ENCODE measurements at places on chromosomes 11 and 22.

DNA sequence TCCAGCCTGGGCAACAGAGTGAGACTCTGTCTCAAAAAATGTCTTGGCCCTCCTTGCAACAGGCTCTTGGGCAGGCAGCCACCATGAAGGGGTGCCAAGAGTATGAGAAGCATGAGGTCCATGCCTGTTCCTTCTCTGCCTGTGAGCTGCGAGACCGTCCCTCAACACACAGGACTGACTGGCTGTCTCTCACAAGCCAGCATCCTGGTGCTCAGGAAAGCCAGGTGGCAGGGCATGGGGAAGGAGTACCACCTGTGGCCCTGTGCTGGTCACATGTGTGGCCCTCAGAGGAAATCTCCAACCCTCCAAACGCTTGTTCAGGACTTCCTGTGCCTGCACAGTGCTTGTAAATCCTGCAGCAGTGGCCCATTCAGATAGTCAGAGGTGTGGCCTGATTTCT, 83.2 kb downstream of the ATXN10 start:
- no peak for DNase-seq

DNA sequence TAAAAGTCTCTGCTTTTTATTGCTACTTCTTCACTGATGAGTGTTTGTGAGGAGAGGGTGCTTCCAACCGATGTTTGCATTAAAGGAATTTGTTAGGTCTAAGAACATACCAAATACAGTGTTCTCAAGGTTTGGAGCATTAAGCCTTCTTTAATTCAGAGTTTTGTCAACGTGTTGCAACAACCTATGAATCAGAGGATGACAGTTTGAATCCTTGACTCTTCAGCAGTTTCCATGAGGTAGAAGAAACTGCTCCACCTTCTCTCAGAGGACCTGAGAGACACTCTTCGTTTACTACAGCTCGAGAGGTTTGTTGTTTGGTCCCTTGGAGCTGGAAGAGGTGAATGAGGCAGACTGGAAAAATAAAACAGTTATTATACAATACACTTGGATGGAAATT, 55.7 kb downstream of the NCAM1 start:
- no peak for DNase-seq

DNA sequence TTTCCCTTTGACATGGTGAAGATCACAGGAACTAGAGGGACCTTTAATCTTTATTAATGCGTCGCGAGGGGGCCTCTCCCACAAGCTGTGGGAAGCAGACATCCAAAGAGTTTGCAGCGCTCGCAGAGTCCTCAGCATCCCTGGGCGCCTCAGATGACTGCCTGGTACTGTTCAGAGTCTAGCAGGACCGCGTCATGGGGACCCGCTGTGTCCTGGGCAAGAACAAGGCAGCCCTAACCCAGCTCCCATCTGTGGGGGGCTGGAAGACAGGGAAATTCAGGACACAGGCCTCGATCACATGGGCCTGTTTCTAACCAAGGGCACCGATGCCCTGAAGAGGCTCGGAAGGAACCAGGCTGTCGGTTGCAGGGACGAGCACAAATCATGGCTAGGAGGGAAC, 40.0 kb downstream of the CACNG2 start:
- DNase-seq: no peak

DNA sequence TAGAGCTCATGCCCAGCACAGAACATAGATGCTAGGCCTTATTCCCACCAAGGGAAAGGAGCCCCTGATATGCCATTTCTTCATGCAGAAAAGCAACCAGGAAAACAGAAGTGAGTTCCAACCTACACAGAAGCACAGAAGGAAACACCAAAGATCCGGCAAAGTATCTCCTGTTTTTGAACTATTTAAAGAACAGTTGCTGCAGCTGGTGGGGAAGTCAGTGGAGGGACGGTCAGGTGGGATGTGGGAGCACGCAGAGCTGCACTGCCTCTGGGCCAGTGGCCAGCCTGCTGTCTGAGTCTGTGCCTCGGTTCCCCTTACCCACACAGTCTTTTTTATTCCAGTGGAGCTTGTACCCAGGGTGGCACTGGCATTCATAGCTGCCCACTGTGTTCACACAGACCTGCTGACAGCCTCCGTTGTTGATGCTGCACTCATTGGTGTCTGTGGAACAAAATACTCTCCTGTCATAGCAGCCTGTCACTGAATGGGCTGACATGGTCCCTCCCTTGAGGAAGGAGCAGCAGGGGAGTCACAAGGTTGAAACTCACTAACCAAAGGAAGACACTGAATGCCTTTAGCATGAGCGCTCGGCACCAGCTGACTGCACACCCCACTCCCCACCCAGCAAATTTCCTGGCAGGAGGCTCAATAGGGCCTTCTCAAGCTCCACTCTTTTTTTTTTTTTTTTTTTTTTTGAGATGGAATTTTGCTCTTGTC, 37.9 kb downstream of the SCUBE2 start:
- peak; percentile 63 for DNase-seq

DNA sequence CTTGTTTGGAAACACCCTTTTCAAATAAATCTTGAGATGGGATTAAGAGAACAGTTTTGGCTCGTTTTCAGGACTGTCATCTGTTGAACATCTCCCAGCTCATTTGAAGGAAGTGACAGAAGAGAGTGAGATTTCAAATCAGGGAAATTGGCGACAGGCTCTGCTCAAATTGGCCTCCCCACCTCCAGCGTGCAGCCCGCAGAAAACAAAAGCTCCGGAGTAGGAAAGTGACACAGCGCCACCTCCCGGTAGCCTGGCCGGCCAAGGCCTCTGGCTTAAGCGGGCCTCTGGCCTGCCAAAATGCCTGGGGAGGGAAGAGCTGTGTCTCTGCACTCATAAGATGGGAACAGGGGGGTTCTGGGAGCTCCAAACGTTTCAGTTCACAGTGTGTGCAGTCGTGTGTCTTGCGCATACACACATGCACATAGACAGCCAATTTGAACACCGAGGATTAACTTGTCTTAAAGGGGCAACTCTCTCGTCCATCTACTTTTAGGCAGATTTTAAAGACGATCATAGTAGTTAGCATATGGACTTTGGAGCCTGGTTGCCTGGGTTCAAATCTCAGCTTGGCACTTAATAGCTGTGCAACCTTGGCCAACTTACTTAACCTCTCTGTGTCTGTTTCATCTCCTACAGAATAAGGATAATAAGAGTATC, 132.7 kb upstream of the RCN1 start:
- peak; percentile 89 for DNase-seq

DNA sequence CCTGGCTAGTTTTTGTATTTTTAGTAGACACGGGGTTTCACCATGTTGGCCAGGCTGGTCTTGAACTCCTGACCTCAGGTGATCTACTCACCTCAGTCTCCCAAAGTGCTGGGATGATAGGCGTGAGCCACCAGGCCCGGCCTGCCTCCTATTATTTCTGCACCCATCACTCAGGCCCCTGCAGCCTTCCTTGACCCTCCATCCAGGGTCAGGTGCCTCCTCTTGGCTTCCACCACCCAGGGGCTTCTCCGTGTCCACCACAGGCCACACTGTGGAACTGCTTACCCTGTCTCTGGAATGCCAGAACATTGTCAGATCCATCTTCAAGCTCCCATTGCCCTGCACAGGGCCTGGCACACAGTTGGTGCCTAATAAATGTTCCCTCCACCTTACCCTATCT, 75.4 kb upstream of the RTL6 start:
- no peak for DNase-seq

GRCh38 chr11:298406-299065, 790 bp downstream of the IFITM5 start:
- DNase-seq: no peak

GRCh38 chr22:19820880-19821522, 33.7 kb downstream of the GNB1L start:
- DNase-seq: no peak

- DNase-seq: no peak
Observed at GRCh38 chr11:12998336-12998735, 10.8 kb upstream of the RASSF10 start.

DNA sequence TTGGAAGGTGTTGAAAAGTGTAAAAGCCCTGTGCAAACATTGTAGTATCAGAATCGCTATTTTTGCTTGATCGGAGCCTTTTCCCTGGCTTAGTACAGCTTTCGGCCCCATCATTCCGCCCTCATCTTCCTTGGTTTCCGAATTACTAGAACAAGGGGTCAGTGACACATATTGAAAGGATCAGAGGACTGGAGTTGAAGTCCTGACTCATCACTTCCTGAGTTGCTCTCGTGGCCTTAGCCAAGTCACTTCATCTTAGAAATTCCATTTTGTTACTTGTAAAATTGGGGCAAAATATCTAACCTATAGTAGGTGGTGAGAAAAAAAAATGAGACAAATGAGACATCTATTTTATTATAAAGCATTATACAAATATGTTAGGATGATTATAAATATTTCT, 375.0 kb downstream of the NTM start:
- peak; percentile 45 for DNase-seq

GRCh38 chr11:117743121-117743815, 53.7 kb downstream of the DSCAML1 start:
- no peak for DNase-seq

DNA sequence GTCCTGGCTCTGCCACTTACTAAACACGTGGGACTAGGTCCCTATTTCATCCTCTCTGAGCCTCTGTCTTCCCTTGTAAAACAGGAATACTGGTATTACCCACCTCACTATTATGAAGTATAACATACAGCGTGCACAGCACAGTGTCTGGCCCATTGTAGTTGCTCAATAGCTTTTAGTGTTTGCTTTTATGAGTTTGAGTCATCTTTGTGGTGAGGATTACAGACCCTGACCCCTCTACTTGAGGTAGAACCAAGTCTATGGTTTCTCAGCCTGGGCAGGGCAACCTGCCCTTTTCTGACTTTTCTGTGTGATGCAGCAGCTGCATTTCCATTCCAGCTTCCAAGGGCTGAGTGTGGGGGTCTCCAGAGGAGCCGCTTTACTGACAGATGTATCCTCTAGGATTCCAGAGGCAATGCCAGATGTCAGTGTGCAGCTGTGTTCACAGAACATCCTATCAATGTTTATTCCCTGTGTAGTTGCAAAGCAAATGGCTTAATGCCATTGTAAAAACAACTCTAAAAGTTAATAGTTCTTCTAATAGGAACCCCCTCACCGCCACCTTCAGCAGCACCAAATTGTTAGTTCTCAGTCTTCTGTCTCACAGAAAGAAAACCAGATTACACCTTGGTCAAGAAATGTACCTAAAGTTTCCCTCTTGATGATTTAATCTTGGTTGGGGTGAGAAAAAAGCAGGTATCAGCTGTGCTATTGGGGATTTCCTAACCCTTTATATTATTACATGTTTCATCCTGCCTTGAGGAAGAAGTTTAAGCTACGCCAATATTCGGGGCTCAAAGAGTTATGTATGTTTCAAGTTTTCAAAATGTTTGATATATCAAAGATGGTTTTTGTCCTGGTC, 16.8 kb downstream of the PRR5L start:
- DNase-seq: peak; percentile 21

- DNase-seq: no peak
Observed at GRCh38 chr11:103875855-103876510, 160.5 kb upstream of the DDI1 start.

DNA sequence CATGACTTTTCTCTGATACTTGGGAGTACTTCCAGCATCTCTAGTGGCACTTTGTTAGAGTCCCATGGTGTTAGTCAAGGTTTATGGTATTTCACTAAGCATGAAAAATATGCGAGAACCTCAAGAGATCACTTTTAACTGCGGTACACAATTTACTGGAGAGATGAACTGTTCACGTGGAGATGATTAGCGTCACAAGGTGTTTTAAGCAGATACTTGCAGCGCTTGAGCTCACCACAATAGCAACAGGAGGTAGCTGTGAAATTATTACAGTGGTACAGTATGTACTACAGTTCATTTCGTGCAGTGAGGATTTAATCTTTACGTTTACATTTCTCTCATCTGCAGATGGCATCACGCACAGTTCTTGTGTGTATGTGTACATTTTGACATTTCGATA, 4.5 kb downstream of the PARVA start:
- no peak for DNase-seq

GRCh38 chr11:62708793-62709192, 1.3 kb downstream of the GNG3 start:
- no peak for DNase-seq

GRCh38 chr22:20464096-20464614, 26.5 kb upstream of the SCARF2 start:
- no peak for DNase-seq

GRCh38 chr22:24189249-24190158, 8.2 kb downstream of the SUSD2 start:
- DNase-seq: peak; percentile 95

DNA sequence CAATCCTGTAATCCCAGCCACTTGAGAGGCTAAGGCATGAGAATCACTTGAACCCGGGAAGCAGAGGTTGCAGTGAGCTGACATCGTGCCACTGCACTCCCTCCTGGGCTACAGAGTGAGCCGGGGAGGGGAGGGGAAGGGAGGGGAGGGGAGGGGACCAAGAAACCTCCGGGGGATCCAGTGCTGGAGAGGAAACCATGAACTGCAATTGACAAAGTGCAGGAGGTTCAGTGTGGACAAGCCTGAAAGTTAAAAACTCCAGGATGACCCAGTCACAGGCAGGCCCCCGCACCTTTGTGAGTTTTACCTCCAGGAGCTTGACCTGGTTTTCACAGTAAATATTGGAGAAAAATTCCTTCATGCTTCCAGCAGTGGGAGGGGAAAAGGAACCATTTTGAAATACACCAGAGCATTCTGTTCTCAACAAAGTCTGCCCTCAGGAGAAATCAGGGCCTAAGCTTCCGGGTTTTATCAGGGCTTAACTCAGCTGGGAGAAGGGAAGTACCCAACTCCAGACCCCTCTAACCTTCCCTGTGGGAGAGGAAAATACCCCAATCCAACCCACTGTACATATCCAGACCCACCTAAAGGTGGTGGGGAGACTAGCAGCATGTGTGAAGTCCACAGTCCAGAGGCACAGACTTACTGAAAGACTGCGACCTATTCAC, 15.5 kb upstream of the ZFTA start:
- no peak for DNase-seq

GRCh38 chr11:36628765-36629244, 30.8 kb upstream of the RAG2 start:
- DNase-seq: no peak

GRCh38 chr22:19654338-19654987, 59.8 kb upstream of the SEPTIN5 start:
- DNase-seq: no peak

- no peak for DNase-seq
Observed at GRCh38 chr11:10502065-10502680, 38.8 kb downstream of the RNF141 start.

- DNase-seq: no peak
Observed at GRCh38 chr11:131246156-131246555, 124.3 kb upstream of the NTM start.

DNA sequence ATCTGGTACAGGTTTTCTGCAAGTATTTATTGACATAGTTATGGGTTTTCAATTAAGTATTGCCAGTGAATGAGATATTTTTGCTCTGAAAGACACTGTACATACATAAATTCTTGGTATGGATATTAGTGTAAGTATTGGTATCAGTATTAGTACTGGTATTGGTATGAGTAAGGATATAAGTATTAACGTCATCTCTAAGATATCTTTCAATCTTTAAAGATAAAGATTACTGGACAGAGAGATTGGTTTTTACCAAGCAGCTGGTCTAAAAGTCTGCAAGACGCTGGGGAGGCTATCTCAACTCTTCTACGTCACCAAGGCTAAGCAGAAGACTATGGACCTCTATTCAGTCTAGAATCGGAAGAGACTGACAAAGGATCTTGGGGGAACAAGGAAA, 234.5 kb downstream of the NXPE2 start:
- no peak for DNase-seq

- no peak for DNase-seq
Observed at GRCh38 chr11:100640646-100641045, 46.4 kb upstream of the ARHGAP42 start.

Data from AG20443 (cell line).